Muscle of arm (tissue), 14 donors: ENCODE measurements at places on chromosomes 6 and 20. TPM values are rescaled to one million over a fixed set of nuclear protein-coding genes. Genes with fewer than 3 reads are reported as not detected.

The GRIK2 gene
- 0.79 TPM for polyA plus RNA-seq

The TUBB1 gene
- 1.1 TPM for polyA plus RNA-seq

The EPHA7 gene
- polyA plus RNA-seq: 9.5 TPM

The B3GALT4 gene
- 2.2 TPM for polyA plus RNA-seq

The MAS1 gene
- polyA plus RNA-seq: 0.11 TPM

The GTF2H4 gene
- polyA plus RNA-seq: 30.2 TPM

The LTA gene
- polyA plus RNA-seq: 0.13 TPM

The PNPLA1 gene
- polyA plus RNA-seq: not detected

GRCh38 chr6:63904650-63905248 lies 269.1 kb downstream of the PHF3 start:
- no peak for DNase-seq

DNA sequence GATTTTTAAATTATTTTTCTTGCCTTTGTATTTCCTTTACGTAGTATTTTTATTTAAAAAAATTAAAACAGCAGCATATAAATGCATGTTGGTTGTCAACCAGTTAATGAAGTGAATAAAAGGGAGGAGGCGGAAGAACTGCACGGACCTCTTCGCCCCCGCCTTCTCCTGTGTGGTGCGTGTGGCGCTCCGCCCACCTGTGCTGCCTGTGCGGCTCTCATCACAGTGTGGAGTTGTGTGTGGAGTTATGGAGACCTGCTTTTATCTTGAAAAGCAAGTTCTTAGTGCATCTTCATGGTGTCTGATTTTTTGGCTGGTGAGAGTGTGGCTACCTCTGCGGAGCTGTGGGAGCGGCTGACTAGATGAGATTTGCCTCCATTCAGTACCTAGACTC lies 58.4 kb downstream of the PTPN1 start:
- no peak for DNase-seq

GRCh38 chr6:29769336-29769735 lies 46.1 kb downstream of the HLA-F start:
- DNase-seq: no peak

- no peak for DNase-seq
These were observed 1.5 kb upstream of the RREB1 start for GRCh38 chr6:7106215-7106751.

DNA sequence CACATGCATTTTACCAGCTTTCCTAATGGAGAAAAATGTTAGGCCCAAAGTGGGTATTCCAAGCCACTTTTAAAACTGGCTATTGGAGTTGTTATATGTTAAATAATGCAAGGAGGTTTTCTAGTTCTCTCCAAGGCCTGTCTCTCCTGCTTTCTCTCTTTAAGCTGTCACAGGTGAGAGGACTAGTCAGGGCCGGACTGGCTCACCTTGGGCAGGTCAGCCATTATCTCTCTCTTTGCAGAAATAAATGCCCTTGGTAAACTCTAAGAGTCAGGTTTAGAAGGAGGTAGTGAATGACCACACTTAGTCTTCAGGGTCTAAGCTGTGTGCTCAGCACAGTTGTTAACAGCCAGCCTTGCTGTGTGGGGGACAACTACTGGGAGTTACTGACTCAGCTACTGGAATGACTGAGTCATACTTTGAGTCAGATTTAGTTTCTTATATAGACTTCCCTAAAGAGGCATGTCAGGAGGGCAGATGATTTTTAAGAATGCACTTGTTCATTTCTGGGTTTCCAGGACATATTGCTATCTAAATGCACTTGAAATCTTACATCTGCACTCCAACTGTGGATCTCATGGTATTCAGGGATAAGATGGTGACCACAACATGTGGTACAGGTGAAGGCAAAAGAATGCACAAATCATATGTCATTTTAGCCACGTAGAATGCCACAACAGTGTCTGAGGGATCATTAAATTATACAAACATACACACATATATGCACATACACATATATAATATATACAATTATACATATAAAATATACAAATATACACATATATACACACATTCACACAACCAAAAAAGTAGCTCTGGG lies 719.4 kb downstream of the EPM2A start:
- no peak for DNase-seq

GRCh38 chr6:93423542-93423941 lies 4.2 kb upstream of the EPHA7 start:
- DNase-seq: peak; percentile 62

- no peak for DNase-seq
These were observed 529.7 kb upstream of the CITED2 start for GRCh38 chr6:139904158-139904533.

- DNase-seq: no peak
These were observed 367.2 kb upstream of the SPTLC3 start for GRCh38 chr20:12641619-12642018.

- peak; percentile 77 for DNase-seq
These were observed at the start of gene SLC2A4RG for GRCh38 chr20:63739130-63740069. Gene SLC2A4RG, plus strand, starts transcription at chr20:63739776. Its CDS starts 137 bp downstream, at chr20:63739913.
